Bronchial smooth muscle cell (primary cell): ENCODE measurements at places on chromosomes 6 and 20. TPM values are rescaled to one million over a fixed set of nuclear protein-coding genes. Genes with fewer than 3 reads are reported as not detected.

Gene OPN5
- total RNA-seq, result under 0.01 TPM in 2 replicates

Gene MDFI
- total RNA-seq, result 0.26 TPM in 1 of 2 replicates, not detected in the other

Gene PROKR2
- not detected in 2 replicates for total RNA-seq

Gene BTN1A1
- total RNA-seq, result under 0.01 TPM in 1 of 2 replicates, not detected in the other

Gene FRK
- 1.7 TPM in 2 replicates for total RNA-seq

Gene SCAND1
- total RNA-seq, result 24.7 and 50.9 TPM in 2 replicates
